ENCODE measurements at places on chromosomes 5 and 9.

DNA sequence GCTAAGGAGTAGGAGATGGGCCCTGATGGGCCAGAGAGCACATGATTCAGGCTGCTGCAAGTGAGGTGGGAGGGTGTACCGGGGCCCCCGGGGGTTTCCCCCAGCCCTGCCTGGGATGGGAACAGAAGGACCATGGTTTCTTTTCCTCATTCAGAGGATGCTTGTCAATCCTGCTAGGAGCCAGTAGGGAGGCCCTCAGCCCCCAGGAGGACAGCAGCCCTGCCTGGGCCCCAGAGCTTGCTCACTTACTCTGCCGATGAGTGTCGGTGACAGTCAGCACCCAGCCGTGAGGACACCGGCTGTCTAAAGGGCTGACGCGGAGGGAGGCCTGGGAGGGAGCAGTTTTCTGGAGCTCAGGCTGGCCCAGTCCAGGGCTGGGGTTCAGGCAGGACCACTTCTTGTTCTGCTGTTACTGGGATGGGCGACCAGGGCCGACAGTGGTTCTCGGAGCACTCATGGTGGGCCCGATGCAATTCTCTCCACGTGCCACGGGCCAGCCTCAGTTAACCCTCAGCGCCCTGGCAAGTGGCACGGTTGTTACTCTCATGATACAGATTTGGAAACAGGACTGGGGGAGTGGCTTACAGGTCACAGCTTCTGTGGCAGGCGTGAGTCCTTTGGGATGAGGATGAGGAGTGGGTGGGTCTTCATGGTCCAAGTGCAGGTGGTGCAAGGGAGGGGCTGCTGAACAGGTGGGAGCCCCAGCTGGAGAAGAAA, 1.8 kb downstream of the ARRDC1 start:
- no peak for DNase-seq

DNA sequence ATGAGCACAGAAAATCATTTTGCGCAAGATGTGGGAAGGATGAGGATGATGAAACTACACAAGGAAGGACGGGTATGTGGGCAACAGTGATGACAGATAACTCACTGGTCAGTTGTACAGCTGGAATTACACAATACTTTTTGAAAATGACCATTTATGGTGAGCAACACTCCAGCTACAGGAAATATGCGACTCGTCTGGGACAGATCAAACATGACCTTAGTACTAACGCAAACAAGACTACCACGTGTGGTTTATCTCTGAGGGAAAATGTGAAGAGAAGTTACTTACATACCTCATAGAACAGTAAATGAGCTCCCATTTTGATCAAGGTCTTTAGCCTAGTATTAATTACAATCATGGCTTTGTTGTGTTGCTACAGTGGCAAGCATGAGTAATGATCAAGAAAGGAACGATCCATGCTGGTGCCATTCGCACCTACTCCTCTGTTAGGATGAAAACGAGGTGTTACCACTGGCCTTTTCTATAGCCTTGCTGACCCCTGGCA, 456.9 kb downstream of the BNC2 start:
- no peak for DNase-seq

GRCh38 chr5:107153283-107153682, 517.5 kb downstream of the EFNA5 start:
- no peak for DNase-seq

- no peak for DNase-seq
These were observed 59.0 kb upstream of the MSX2 start for GRCh38 chr5:174665347-174665746.

- DNase-seq = no peak
These were observed 8.7 kb downstream of the C1QTNF2 start for GRCh38 chr5:160361624-160362228.

GRCh38 chr9:133951265-133951664, 40.9 kb downstream of the VAV2 start:
- DNase-seq = no peak

GRCh38 chr5:115530426-115530825, 14.1 kb downstream of the FEM1C start:
- no peak for DNase-seq

GRCh38 chr5:170254056-170254455, 21.3 kb downstream of the C5orf58 start:
- peak; percentile 88 for DNase-seq

DNA sequence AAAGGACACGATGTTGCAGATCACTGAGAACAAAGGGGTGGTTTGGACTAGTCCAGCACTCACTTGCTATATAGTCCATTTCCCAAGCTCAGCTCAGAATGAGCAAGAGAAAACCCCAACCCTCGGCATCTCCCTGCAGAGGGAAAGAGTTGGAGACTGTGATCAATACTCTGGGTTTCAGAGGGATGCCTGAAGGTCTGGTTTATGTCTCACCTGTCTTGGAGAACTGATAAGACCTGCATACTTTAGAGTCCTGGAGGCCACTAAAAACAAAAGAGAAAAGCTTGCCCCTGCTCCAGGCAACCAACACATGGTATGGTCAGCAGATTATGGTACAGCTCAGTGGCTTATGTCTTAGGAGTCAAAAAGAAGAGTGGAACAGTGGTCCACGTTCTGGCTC, 1006.9 kb downstream of the CDH9 start:
- DNase-seq = no peak

- DNase-seq = peak; percentile 63
These were observed 17.6 kb downstream of the TSTD2 start for GRCh38 chr9:97615439-97616072.

DNA sequence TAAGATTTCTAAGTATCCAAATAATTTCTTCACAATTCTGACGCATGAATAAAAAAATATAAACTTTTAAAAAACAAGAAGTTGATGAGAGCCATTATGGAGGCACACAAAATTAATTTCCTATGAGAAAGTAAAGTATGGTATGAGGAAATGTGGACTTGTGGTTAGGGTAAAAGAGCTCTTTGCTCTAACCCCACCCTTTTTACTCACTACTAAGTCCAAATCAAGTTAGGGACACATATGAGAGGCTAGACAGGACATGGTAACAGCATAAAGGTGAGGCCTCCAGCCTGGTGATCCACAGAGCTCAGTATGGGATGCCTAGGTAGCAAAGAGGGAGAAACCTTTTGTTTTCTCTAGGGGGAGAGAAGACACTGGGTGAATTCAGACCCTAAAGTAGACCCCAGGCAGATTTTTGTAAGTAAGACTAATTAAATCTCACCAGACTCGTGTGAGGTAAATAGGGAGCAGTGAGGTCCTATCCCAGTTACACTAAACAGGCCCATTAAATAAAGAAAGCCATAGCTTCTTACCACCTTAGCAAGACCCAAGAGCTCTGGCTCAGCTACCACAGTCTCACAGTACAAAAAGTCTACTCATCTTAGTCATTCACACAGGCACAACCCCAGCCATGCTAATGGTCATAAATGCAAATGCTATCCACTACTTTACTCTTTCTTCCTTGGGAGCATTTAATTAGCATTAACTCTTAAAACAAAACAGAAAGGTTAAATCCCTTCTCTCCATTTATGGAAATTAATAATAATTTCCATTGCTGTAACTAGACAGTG, 42.6 kb downstream of the MLLT3 start:
- DNase-seq = no peak

DNA sequence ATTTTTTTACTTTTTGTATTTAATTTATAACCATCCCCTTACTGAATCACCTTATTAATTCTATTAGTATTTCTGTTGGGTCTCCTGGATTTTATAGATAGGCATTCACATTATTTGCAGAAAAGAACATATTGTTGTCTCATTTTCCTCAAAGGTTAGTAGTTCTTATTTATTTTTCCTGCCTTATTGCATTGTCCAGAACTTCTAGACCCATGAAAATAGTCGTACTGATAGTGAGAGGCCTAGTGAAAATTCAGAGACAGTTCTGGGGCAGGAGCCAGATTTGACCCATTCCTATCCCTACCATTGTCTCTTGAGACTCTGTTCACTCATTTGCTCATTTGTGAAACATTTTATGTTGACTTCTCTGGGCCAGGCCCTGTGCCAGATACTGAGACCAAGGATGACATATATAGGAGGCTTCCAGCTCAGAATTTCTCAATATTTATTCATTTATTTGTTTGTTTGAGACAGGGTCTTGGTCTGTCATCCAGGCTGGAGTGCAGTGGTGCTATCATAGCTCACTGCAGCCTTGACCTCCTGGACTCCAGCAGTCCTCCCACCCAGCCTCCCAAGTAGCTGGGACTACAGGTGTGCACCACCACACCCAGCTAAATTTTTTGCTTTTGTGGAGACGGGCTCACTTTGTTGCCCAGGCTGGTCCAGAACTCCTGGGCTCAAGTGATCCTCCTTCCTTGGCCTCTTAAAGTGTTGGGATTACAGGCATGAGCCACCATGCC, 34.7 kb downstream of the COL27A1 start:
- DNase-seq = no peak

- no peak for DNase-seq
These were observed 74.6 kb downstream of the NPR3 start for GRCh38 chr5:32785611-32786254.

Measured in CD4-positive, alpha-beta T cell treated with Interleukin-15 for 4 hours (primary cell).